ENCODE measurements at places on chromosomes 5 and 9.

- no peak for DNase-seq
Observed at GRCh38 chr5:36152324-36153297, 700 bp downstream of the SKP2 start.

DNA sequence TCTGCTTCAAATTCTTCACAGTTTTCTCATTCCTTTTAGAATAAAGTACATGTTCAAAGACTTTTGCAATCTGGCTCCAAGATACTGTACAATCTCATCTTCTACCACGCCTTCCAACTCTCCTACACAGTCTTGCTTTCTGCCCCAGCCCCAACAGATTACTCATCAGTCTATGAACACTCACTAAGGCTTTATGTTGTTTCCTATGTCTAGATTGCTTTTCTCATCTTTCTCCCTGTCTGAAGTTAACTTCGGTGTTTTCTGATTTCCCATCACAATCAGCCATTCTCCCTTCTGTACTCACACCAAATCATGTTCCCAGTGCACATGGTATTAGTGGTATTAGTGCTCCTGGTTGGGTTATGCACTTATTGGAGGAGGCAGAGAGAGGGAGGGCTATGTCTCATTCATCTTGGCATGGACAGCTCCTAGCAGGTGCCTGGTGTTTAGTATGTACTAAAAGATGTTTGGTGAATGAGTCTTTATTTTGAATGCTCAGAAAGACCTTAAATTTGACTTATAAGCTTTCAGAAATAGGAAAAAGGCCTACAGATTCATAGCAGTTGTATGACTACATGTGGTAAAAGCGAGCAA, 44.0 kb upstream of the ZNF608 start:
- no peak for DNase-seq

DNA sequence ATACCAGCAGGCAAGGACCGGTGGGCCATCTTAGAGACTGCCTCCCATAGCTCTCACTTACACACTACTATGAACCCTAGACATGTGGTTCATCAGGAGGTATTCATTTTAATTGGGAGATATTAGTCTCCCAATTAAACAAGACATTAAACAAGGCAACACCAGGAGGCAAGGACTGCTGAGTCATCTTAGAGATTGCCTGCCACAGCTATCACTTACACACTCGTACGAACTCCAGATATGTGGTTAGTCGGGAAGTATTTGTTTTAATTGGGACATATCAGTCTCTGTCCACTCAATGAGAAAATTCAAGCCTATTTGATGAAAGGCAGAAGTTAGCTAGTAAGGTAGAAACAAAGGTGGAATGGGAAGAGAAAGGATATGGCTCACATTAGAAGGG, 343.9 kb downstream of the NFIB start:
- no peak for DNase-seq

DNA sequence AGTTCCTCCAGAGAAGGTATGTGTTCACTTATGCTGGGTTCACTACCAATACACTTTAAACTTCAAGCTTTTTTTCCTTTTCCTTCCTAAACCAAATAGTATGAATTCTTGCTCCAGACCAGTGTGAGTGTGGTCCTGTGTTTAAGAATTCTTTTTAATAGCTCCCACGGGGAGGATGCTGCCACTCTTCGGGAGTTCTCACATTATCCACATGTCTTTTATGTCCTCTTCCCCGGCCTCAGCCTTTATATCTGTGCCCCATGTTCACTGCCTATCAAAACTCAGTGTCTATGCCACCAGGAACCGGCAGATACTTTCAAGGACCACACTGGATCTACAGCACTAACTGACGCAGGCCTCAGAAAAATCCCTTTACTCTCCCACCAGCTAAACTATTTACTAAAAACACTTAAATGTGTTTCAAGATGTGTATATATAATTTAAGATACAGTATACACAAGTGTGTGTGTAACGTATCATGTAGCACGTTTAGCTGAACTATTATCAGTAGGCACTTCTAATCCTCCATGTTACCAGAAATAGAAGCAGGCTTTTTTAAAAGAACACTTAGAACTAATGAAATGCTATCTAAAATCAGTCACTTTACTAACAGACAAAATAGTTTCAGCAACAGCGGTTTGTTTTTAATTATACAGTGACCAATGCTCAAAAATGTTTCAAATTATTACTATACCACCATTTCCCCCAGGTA, 88.0 kb downstream of the PLPP1 start:
- DNase-seq: no peak

DNA sequence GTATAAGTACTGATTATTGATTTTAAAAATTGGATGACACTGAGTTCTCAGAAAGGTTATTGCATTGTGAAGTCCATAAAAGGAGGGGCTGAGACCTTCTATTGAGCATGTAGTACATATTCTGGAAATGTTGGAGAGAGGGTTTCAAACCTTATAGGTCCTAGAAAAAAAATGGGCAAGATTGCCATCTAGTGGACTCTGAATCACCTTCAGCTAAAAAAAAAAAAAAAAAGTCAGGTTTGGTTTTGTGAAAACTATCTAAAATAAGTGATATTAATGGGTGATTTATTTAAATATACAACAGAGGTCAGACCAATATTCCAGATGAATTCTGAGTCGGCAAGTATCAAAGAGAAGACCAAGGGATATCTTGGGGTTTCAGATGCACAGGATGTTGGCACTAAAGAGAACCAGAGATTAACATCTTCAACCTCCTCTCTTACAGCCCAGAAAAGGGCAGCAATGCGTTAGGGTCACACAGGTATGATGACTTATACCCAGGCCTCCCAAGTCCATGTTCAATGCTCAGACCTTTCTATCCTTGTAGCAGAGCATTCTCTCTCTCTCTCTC, 109.8 kb upstream of the NMUR2 start:
- DNase-seq: no peak

- DNase-seq: no peak
Observed at GRCh38 chr5:14267991-14268708, 125.0 kb downstream of the TRIO start.

GRCh38 chr5:143716881-143717280, 95.1 kb upstream of the HMHB1 start:
- DNase-seq: no peak

DNA sequence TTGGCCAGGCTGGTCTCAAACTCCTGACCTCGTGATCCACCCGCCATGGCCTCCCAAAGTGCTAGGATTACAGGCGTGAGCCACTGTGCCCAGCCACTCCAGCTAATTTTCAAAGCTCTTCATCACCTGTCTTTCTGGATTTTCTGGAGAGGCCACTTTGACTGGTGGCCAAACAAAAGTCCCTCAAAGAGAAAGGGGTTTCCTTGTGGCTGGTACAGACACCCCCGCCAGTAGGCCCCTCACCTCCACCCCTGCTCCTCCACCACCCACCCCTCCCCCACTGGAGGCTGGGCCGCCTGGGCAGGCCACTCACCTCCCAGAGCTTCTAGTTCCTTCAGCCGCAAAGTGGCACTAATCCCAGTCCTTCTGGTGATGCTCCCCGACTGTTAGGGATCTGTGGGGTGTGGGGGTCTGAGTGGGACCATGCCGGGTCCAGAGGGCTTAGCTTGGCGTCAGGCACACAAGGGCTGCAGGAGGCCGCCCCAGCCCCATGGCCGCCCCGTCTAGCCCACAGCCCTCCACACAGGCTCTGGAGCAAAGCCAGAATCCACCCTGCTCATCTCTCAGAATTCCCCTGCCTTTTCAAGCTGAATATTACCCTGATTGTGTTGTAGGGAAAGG, 182.0 kb upstream of the IER5L start:
- no peak for DNase-seq

- DNase-seq: no peak
Observed at GRCh38 chr9:121527371-121527770, 27.7 kb upstream of the GGTA1 start.

- DNase-seq: no peak
Observed at GRCh38 chr5:14503681-14504331, 77.8 kb upstream of the OTULINL start.

DNA sequence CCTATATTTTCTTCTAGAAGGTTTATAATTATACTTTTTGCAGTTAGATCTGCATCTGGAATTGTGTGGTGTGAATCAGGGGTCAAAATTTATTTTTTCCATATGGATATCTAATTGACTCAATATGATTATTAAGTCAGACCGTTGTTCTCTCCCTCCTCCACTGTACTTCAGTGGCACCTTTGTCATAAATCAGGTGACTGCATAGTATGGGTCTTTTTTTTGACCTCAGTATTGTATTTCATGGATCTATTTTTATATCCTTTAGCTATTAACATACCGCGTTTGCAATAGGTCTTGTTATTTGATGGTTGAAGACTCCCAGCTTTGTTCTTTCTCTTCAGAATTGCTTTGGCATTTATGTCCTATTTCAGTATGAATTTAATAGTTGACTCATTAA, 107.4 kb downstream of the BOD1 start:
- DNase-seq: no peak

GRCh38 chr5:94360382-94361130, 257.8 kb downstream of the KIAA0825 start:
- DNase-seq: no peak

DNA sequence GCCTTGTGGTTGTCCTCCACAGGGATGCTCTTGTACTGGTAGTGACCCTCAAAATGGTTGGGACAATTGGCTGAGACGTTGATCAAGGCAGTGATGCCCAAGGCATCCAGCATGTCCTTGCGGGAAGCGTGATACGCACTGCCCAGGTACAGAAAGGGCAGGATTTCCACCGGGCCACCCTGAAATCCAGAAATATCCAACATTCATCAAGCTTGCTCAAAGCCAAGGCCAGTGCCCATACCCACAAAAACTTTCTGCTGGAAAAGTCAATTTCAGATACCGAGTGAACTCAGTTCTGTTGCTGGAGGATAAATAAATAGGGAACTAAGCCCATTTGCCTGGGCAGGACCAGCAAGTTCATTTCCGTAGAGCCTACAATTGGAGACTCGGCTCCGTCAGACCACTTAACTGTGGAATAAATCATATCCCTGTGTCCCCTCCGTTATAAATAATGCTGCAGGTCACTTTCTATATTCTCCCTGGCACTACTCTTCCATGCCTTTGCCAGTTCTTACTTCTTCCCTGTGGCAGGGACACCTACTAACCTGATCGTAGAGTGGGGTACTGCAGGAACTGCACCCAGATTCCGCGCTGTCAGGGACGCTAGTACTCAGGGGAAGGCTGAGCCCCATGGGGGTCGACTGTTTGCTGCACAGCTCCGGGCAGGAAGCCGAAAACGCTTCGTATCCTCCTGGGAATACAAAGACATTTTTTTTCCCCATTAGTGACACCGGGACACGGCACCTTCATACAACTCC, 1.2 kb downstream of the DUSP1 start:
- DNase-seq: no peak

GRCh38 chr5:130875656-130876055, 289.4 kb downstream of the HINT1 start:
- no peak for DNase-seq

- no peak for DNase-seq
Observed at GRCh38 chr9:33177639-33178038, 10.5 kb upstream of the B4GALT1 start.

DNA sequence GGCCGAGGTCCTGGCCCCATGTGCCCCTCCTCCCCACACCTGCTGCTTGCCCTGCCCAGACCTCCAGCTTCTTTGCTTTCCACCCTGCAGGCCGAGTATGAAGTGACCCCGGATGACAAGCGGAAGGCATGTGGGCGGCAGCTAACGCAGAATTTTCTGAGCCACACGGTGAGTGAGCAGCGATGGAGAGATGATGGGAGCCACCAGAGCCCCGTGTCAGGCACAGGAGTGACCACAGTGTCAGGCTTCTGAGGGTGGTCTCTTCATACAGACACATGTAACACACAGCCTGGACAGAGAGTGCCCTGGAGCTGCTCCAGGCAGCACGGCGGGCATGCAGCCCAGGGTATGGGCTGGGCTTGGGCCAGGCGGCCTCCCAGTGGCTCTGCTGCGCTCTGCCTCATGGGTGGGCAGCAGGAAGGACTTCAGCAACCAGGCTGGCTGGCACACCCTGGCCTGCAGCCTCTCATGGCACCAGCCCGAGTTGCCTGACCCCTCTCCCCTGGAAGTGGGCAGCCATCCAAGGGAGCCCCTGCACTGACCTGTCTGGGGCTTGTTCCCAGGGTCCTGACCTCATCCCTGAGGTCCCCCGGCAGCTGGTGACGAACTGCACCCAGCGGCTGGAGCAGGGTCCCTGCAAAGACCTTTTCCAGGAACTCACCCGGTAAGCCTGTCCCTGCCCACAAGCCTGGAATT, 5.8 kb downstream of the GRK6 start:
- DNase-seq: no peak

DNA sequence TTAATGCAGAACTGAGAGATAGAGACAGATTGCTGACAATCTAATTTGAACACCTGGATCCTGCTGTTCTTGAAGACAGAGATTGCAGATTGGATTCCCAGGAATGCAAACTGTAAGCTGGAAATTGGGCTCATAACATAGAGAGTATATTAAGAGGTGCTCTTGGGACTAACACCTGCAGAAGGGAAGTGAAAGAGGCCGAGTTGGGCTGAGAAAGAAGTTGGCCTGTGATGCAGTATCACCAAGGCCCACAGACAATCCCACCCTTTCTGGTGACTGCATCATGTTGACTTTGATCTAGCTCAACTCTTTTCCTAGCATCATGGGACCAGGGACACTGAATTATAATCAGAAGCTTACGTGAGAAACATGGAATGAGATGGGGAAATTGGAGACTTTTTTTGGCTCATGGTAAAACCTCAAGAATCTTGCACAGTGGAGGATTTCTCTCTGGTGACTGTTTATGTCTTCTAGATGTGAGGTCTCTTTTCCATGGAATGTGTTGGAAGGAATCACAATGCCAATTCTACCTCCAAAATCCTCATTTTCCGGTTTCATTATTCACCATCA, 36.5 kb upstream of the NUDT12 start:
- no peak for DNase-seq

DNA sequence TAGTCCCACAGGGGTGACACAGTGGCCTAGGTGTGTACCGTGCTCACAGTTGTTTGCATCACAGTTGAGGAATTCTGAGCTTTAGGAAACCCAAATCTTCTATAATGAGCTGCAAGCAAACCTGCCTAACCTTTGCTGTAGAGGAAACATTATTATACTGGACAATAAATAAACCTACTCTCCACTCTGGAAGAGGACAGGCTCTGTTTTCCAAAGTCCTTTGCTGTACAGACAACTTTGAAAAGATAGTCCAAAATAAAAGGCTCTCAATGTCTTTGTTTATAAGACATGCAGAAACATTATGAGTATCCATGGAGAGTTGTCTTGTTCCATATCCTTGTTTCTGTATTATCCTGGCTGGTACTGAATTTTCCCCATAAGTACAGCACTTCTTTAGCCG, 29.4 kb downstream of the ZNF131 start:
- no peak for DNase-seq

DNA sequence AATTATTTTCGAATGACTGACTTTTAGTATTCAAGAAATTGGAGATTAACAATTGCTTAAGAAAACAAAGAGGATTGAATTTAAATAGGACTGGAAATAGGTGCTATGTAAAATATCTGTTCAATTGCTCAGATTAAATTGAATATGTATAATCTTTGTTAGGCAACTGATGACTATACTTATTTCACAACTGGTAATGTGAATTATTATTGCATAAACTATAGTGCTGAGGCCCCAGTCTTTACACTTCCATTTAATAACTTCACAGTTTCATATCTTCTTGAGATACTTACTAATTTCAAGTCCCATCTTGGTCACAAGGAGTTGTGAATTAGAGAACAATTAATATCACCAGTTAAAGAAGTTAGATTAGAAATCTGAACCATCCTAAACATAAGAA, 16.7 kb downstream of the CEP78 start:
- DNase-seq: no peak
